ENCODE measurements at places on chromosomes 11 and 22. TPM values are rescaled to one million over a fixed set of nuclear protein-coding genes. Genes with fewer than 3 reads are reported as not detected.

- no peak overlapping the region for H3K27ac ChIP-seq
- no peak for DNase-seq
- no peaks in the 10 kb centered on the region for H3K36me3 ChIP-seq
- no peak overlapping the region for H3K4me3 ChIP-seq
- no peaks in the 10 kb centered on the region for H3K4me1 ChIP-seq
Observed at GRCh38 chr11:25247336-25247735, 750.5 kb downstream of the LUZP2 start.

GRCh38 chr11:116696381-116696941 is 76.3 kb downstream of the BUD13 start:
- H3K4me1 ChIP-seq: no peaks in the 10 kb centered on the region
- DNase-seq: no peak
- peaks cover 6% of the 10 kb centered on the region for H3K27me3 ChIP-seq
- no peak overlapping the region for H3K4me3 ChIP-seq

- no peak for DNase-seq
- peaks cover 28% of the 10 kb centered on the region for H3K4me1 ChIP-seq
- H3K27me3 ChIP-seq: no peaks in the 10 kb centered on the region
- H3K27ac ChIP-seq: no peak overlapping the region
- no peaks in the 10 kb centered on the region for H3K36me3 ChIP-seq
- no peak overlapping the region for H3K4me3 ChIP-seq
Observed at GRCh38 chr11:4441515-4441914, 7.6 kb upstream of the OR52K2 start.

GRCh38 chr11:69444381-69445130 is 36.9 kb upstream of the LINC01488 start:
- peak overlapping the region; percentile 83 for H3K27ac ChIP-seq
- peak; percentile 79 for DNase-seq
- peak overlapping the region; percentile 23 for H3K4me3 ChIP-seq
- H3K4me1 ChIP-seq: peaks cover 30% of the 10 kb centered on the region
- H3K36me3 ChIP-seq: no peaks in the 10 kb centered on the region

Gene NLRP6
- 0.10 TPM for total RNA-seq

Gene MED17
- 22.2 TPM for total RNA-seq

Gene OTOG
- total RNA-seq: not detected

GRCh38 chr11:127678631-127679030 is 678.1 kb upstream of the KIRREL3 start:
- no peaks in the 10 kb centered on the region for H3K36me3 ChIP-seq
- H3K4me1 ChIP-seq: no peaks in the 10 kb centered on the region
- H3K27me3 ChIP-seq: no peaks in the 10 kb centered on the region
- no peak for DNase-seq
- no peak overlapping the region for H3K27ac ChIP-seq

DNA sequence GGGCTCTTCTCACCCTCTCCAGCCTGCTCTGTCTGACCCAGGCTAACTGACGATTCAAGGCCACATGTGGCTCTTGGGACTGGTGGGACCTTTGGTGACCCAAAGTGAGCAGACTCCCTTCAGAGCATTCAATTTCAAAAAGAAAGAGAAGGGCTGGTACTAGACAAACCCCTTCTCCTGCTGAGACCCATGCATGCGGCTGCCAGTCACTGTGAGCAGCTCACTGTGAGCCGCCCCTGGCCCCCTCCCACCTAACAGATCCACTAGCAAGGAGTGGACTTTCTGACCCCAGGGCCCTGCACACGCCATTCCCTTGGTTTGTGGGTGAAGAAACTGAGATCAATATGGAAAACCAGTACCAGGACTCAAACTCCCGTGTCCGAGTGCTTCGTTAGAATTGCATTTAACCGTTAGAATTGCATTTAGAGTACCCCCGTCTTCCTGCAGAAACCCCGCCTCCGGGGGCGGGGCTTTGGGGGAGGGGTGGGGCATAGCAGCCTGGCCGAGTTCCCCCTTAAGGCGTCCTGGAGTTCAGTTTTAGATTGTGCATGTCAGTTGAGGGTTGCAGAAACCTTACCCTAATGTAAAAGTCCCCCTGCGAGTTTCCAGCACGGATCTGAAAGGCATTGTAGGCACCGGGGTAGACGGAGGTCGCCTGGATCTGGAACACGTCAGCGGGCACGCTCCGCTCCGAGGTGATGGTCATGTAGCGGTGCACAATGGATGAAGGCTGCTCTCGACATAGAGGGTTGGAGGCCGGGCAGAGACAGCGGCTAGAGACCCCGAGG is 5.1 kb downstream of the EFEMP2 start:
- no peak overlapping the region for H3K4me3 ChIP-seq
- no peak overlapping the region for H3K27ac ChIP-seq
- DNase-seq: no peak
- peaks cover 30% of the 10 kb centered on the region for H3K4me1 ChIP-seq
- H3K27me3 ChIP-seq: no peaks in the 10 kb centered on the region

GRCh38 chr11:61853698-61854169 is 25.6 kb downstream of the FADS2 start:
- DNase-seq: no peak
- peak overlapping the region; percentile 41 for H3K27ac ChIP-seq
- no peaks in the 10 kb centered on the region for H3K27me3 ChIP-seq
- H3K4me1 ChIP-seq: peaks cover 36% of the 10 kb centered on the region
- no peak overlapping the region for H3K4me3 ChIP-seq

Gene HSPB2
- 45.4 TPM for total RNA-seq

DNA sequence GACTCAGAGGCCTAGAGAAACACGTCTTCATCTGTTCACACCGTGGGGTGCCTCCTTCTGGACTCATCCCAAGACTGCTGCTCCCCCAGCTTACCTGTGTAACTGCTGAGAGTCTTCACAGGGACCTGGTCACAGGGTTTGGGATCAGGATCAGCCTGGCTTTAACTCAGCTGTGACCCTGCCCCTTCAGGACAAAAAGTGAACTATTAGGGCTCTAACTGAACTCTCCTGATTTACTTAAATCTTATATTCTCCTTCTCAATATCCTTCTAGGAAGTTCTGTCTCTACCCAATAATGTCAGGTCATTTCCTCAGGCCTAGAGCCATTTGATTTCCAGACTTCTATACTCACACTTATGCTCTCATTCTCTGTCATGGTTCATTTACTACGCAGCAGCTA is 108.4 kb downstream of the ZNF280B start:
- peaks cover 7% of the 10 kb centered on the region for H3K4me1 ChIP-seq
- H3K4me3 ChIP-seq: no peak overlapping the region
- DNase-seq: no peak
- no peaks in the 10 kb centered on the region for H3K36me3 ChIP-seq
- no peak overlapping the region for H3K27ac ChIP-seq
- peaks cover 12% of the 10 kb centered on the region for H3K27me3 ChIP-seq

Gene SAA2
- total RNA-seq: not detected

- peaks cover 50% of the 10 kb centered on the region for H3K4me1 ChIP-seq
- peak overlapping the region; percentile 11 for H3K27ac ChIP-seq
- H3K36me3 ChIP-seq: no peaks in the 10 kb centered on the region
- H3K4me3 ChIP-seq: no peak overlapping the region
- no peaks in the 10 kb centered on the region for H3K27me3 ChIP-seq
Observed at GRCh38 chr11:46492532-46492931, 101.0 kb upstream of the CHRM4 start.
